Mesothelial cell of epicardium (in vitro differentiated cells): ENCODE measurements at places on chromosomes 5 and 9. TPM values are rescaled to one million over a fixed set of nuclear protein-coding genes. Genes with fewer than 3 reads are reported as not detected.

GPR21 gene
- total RNA-seq: 2.9 to 3.8 TPM (median 3.7 TPM) in 3 replicates

DNA sequence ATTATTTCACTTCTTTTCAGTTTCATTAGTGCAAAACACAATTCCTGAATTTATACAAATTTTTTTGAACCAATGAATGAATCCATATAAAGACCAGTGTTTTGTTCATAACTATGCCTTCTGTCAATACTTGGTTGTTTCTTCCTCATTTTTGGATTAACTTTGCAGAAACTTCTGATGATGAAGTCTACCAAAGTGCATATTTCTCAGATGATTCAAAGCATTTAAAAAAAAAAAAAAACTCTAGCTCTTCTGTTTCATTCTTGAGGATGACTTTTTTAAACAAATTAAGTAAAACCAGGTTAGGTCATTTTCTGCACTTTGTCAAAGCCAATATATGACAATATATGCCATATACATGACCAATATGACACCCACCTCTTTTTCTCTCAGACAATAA is 92.6 kb downstream of the CHSY3 start:
- DNase-seq: no peak

DNA sequence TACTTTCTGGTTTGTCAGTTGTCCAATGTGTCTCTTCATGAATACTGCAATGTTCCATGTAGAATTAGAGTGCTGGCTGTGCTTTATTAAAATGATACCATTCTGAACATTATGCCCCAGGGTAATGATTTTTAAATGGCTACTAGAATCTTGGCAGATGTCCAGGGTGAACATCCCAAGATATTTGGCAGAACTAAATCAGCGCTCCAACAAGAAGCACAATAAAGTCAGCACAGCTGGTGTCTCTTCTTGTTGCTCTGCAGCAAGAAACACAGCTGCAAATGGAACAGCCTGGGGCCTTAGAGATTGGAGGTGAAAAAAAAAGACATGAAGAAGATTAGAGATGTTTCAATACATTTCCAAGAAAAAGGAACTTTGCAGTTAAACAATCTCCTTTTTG is 248.3 kb downstream of the CDH18 start:
- DNase-seq: no peak

- no peak for DNase-seq
Measured at GRCh38 chr9:26369093-26369492, 523.5 kb downstream of the CAAP1 start.

CD274 gene
- 0.20 to 0.38 TPM (median 0.29 TPM) in 3 replicates for total RNA-seq

DNA sequence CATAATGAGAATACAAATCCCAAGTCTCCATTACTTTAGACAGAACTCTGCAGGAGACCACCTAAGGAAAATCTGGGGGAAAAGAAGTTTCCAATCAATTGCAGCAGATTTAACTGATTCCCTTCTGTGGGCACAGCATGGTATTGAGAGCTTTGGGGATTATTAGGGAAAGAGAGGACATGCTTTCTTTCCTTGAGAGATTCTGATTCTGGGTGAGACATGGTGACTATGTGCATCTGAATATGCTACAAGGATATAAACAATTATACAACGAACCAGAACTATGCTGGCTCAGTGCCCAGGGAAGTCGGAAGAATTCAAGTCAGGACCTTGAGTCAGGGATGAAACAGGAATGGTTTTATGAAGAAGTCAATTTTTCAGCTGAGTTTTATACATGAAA is 183.7 kb downstream of the PDE4D start:
- DNase-seq: no peak

GRCh38 chr5:176174345-176175025 is 63.7 kb upstream of the SIMC1 start:
- no peak for DNase-seq

- DNase-seq: no peak
Measured at GRCh38 chr5:61737964-61738340, 405.9 kb downstream of the ZSWIM6 start.

GRCh38 chr9:74729136-74729695 is 158.5 kb downstream of the TRPM6 start:
- no peak for DNase-seq

GRCh38 chr5:132000677-132001453 is 10.6 kb downstream of the ACSL6 start:
- DNase-seq: no peak

SCGB3A2 gene
- total RNA-seq: 0.49 TPM in 1 of 3 replicates, not detected in the others

DNA sequence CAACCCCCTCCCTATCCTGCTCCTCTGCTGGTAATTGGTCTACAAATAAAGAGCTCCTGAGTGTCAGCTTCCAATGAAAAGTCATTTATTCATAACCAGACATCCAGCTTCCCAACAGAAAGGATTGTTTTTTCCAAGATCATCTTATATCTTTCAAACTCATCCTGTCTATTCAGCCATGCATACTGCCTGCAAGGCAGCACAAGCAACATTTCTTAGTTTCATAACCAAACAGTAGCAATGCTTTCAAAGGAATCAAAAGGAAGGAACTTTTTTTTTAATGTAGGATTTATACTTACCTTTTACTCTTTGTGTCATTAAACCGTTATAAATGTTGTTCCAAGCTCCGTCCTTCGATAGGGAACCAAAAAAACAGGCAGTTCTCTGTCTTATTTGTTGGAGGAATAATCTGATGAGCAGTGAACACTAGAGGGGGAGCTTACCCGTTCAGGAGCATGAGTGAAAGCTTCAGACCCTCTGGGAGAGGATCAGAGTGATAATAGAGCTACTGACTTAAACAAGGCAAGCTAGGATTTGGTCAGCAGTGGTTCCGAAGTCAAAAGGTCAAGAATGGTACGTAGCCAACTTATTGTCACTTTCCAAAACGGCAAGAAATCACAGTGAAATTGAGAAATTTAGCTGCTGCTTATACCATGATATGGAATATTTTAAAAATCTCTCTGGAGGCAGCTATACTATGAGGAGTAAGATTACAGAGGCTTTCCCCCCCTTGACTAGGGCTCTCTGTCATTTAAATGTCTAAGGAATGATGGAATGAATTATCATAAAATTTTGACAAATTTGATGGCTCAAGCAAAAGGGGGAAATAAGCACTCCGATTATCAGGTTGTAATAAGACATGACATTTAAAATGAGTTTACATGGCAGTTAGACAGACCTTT is 892.9 kb downstream of the NR2F1-AS1 start:
- DNase-seq: no peak

EQTN gene
- 0.71 to 1.4 TPM (median 1.2 TPM) in 3 replicates for total RNA-seq

DNA sequence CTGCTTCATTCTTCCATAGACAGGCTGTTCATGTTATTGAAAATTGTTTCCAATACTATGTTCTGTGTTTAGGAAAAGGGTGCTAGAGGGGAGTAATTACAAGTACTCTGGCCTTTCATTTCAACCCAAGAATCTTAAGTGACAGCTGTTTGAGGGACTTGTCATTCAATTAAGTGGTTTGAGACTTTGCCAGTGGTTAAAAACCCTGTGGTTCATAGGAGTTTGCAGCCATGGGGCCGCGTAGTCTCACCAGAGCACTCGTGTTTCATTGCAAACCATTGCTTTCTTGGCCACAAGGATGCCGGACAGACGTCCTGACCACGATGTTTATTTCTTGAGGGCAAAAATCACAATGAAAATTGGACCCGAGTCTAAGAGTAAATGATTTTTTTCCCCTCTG is 248.8 kb downstream of the NNT start:
- DNase-seq: no peak

SPATA31A3 gene
- not detected in 3 replicates for total RNA-seq

DNA sequence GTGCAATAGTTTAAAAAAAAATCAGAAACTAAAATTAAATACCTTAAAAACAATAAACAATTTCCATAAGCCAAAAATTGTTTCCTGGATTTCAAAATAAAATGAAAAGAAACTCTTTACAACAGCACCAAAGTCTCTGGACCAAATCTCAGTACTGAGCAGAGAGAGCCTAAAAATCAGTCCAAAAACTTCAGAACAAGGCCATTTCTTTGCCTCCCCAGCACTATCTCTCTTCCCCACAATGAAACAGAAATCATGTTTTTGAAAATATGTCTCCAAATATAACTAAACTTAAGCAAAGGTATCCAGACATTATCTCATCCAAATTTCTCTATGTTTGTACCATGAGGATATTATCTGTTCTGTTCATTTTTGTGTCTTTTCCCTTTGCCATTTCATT is 1.0 kb downstream of the FREM1 start:
- DNase-seq: no peak

TLR4 gene
- 0.66 to 1.7 TPM (median 0.78 TPM) in 3 replicates for total RNA-seq

- DNase-seq: no peak
Measured at GRCh38 chr5:36418152-36418979, 116.7 kb upstream of the RANBP3L start.

DNA sequence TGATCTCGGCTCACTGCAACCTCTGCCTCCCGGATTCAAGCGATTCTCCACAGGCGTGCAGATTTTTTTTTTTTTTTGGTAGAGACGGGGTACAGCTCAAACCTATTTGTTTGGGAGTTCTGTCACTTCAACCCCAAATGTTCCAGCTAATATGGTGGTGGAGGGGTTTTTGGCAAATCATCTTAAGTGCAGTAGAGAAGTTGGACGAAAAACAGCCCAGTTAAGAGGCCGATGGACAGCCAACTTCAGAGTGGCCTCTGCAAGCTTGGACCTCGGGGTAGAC is 756 bp upstream of the PRR7 start:
- DNase-seq: no peak

GRCh38 chr5:111143910-111144309 is 51.8 kb downstream of the WDR36 start:
- no peak for DNase-seq

- DNase-seq: peak; percentile 62
Measured at GRCh38 chr5:172713113-172713808, 57.7 kb downstream of the DUSP1 start.

DNA sequence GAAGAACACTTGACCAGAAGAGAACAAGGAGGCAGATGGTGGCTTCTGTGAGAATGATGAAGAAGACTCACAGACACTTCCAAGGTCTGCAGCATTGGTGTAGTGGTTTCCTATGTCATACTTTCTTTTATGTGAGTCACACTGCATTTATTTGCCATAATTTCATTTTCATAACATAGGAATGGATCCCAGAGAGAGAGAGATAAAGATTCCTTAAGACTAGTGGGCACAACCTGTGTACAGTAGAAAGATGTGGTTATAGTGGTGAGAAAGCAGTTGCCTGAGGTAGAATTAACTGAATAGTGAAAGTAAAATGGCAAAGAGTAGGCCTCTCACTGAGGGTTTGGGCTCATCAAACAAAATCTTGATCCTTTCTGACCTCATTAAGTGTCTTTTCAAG is 7.6 kb upstream of the CCDC152 start:
- no peak for DNase-seq

GRCh38 chr5:51053361-51053760 is 329.9 kb upstream of the ISL1 start:
- no peak for DNase-seq

- no peak for DNase-seq
Measured at GRCh38 chr5:93503598-93504067, 77.4 kb downstream of the NR2F1-AS1 start.

DNA sequence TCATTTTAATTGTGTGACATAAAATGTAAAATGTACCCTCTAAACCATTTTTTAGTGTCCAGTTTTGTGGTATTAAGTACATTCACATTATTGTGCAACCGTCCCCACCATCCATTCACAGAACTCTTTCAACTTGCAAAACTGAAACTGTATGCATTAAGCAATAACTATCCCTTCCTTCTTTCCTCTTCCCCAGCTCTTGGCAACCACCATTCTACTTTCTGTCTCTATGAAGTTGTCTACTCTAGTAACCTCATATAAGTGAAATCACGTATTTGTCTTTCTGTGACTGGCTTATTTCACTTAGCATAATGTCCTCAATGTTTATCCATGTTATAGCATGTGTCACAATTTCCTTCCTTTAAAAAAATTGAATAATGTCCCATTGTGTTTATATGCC is 142.4 kb downstream of the C9orf152 start:
- no peak for DNase-seq

- no peak for DNase-seq
Measured at GRCh38 chr9:31030741-31031202, 1353.7 kb upstream of the ACO1 start.

C9orf43 gene
- total RNA-seq: 0.64 to 0.95 TPM (median 0.72 TPM) in 3 replicates

- DNase-seq: no peak
Measured at GRCh38 chr5:173152547-173152946, 8.2 kb downstream of the BNIP1 start.

DNA sequence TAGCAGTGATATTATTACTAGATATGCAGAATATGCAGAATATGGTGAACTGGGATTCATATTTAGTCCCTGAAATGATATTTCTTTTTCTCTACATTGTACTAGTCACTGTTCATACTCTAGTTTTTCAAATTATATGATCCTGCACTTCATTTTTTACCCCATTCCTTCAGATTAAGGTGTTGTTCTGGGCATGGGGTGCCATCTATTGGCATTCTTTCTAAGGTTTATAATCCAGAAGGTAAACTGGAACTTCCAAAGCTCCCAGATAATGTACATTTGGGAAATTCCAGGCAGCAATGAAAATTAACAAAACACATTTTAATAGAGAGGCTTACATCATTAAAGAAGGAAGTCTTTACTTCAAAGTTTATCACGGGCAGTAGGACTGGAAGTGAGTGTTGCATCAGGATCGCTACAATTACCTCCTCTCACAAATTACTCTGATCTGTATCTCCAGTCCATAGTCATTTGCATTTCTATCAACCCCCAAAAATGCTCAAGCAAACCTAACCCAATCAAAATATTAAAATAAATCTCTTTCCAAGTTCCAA is 12.5 kb downstream of the RFX3 start:
- DNase-seq: no peak

DNA sequence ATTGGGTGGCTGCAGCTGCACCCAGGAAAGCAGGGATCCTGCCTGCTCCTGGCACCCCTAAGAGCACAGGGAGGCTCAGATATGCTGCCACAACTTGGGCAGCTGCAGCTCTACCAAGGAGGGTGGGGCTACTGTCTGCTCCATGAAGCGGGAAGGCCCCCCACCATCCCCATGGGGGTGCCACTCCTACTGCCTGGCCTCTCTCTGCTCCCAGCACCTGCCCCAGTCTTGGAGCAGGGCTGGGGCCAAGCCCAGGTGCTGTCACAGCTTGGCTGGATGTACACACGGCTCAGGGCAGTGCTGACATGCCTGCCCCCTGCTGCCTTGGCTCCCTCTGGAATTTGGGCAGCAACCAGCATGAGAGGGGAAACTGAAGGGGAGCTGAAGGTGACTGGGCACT is 214.7 kb upstream of the PLPPR1 start:
- DNase-seq: no peak

- no peak for DNase-seq
Measured at GRCh38 chr5:144742361-144742760, 571.7 kb downstream of the KCTD16 start.
